Mesenteric fat pad (tissue), 1 donor: ENCODE measurements at places on chromosomes 3 and 15.

- no peak for DNase-seq
Measured at GRCh38 chr15:76065245-76065644, 5.5 kb downstream of the TMEM266 start.

- no peak for DNase-seq
Measured at GRCh38 chr3:172132159-172132586, 92.8 kb downstream of the FNDC3B start.

DNA sequence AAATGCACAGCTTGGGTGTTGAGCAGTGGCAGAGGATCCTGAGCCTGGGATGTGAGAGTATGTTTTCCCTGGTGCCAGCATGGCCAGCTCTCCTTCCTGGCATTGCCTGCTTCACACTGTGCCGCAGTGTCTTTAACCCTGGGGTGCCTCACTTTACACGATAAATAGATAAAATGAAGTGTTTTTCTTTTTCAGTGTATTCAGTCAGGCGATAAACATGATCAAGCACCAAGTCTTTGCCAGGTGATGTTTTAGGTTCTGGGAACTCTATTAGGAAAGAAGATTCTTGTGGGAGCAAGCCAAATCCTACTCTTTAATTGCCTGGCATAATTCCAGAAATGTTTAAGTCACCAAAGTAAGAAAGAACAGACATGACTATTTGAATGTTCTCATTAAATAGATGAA lies 14.0 kb downstream of the ABHD6 start:
- no peak for DNase-seq

DNA sequence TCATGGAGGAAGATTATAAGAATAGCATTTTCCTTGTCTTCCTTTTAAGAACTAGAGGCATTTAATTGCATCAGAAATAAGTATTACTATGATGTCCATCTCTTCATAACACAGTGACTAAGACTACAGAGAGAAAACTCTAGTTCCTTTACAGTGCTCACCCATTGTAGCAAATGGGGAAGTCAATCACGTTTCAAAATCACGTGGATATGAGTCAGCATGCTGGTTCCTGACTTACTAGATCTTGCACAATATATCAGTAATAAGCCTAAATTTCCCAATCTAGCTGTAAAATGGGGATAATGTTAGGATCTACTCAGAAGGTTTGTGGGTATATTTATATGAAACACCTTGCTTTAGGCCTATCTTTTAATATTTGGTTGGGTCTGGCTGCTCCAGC lies 254.8 kb upstream of the EOMES start:
- DNase-seq: no peak
